ENCODE measurements at places on chromosomes 3 and 15.

GRCh38 chr3:175356899-175357324 lies 497.8 kb downstream of the NAALADL2 start:
- DNase-seq = no peak

- DNase-seq = no peak
Measured at GRCh38 chr3:34106879-34107278, 308.4 kb downstream of the PDCD6IP start.

GRCh38 chr3:40464339-40465110 lies 7.4 kb downstream of the RPL14 start:
- no peak for DNase-seq

GRCh38 chr3:150080058-150080730 lies 109.5 kb upstream of the PFN2 start:
- no peak for DNase-seq

DNA sequence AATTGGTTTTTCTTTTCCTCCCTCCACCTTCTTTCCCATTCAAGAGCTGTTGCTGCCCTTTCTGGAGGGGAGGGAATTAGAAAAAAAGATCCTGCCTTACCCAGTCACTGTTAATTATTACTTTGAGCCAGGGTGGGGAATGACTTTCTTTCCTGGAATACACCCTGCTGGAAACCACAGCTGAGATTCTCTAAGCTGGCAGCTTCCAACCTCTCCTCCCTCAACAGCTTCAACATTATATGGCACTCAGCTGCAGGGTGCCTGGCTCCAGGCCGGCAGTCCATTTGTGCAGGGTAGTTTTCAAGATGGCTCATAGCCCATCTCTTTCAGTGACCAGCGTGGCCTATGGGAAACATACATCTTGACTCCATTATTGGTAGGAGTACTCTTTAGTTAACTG lies 105.8 kb downstream of the UBE3A start:
- no peak for DNase-seq

DNA sequence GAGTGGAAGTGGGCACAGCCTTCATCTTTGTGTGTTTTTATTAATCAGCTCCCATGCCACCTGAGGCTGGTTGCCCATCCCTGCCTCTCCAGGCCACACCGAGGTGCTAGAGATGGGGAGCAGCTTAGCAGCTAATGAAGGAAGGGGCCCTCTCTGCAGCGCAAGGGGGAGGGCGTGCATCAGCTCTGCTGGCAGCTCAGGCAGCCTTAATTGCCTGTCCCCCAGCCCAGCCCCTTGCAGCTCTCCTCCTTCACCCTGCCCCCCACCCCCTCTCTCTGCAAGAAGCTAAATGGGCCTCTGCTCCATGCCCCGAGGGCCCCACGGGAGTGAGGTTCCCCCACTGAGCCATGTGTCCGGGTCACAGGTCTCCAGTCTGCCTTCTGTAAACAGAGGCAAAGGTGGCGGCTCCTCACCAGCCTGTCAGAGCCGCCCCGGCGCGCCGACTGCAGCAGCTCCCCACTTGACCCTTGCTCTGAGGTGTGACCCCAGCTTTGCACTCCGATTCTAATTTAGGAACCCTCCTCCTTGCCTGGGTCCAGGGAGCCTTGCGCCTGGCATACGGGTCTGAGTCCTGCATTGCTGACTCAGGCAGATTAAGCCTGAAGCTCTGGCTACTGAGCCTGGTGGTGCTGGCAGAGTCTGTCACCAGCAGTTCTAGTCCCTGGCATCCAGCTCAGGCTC lies 27.9 kb upstream of the NTRK3 start:
- DNase-seq = no peak

- no peak for DNase-seq
Measured at GRCh38 chr3:189632242-189632641, 1.1 kb downstream of the TP63 start.

DNA sequence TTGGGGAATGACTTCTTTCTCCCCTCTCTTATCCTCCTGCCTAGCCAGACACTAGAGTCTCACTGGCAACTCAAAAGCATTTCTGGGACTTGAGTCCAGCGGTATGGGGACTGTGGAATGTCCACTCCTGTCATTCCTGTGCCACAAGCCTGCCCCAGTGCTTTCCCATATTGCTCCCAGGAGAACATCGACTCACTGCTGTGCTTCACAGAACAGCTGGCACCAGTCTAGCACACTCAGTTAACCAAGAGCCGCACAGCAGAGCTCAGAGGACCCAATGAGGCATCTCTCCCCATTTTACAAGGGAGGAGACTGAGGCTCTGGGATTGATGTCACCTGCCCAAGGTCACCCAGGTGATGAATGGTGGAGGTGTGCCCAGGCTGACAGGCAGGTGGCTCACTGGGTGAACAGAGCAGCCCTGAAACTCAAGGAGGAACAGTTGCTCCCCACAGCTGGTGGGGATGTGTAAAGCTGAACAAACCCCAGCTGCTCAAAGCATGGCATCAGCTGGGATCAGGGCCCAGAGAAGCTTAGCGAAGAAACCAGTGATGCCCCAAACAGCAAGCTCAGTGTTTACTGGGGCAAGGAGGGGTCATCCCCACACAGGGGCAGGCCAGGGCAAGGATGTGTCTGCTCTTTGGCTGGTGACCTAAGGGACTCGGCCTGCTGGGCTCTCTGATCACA lies 35.4 kb upstream of the DUSP7 start:
- no peak for DNase-seq

DNA sequence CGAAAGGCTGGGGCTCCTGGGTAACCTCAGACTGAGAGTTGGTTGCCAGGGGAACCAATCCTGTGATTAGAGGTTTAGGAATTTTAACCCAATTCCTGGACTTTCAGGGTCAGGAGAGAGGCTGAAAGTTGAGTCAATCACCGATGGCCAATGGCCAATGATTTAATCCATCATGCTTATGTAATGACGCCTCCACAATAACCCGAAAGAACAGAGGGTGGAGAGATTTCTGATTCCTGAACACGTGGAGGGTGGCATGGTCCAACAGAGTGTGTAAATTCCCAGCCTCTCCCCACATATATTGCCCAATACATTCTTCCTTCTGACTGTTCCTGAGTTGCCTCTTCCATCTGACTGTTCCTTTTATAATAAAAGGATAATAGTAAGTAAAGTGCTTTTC lies 137.2 kb upstream of the CBLB start:
- no peak for DNase-seq

- DNase-seq = no peak
Measured at GRCh38 chr15:64688770-64689169, 86.6 kb downstream of the RBPMS2 start.

GRCh38 chr3:136703429-136703828 lies 48.7 kb downstream of the STAG1 start:
- no peak for DNase-seq

- no peak for DNase-seq
Measured at GRCh38 chr3:68408626-68409025, 523.7 kb downstream of the TAFA4 start.

- DNase-seq = no peak
Measured at GRCh38 chr3:15023249-15023648, 41.9 kb downstream of the MRPS25 start.

- DNase-seq = no peak
Measured at GRCh38 chr15:29695489-29696167, 126.6 kb downstream of the TJP1 start.

- no peak for DNase-seq
Measured at GRCh38 chr3:171994646-171995428, 44.5 kb upstream of the FNDC3B start.

DNA sequence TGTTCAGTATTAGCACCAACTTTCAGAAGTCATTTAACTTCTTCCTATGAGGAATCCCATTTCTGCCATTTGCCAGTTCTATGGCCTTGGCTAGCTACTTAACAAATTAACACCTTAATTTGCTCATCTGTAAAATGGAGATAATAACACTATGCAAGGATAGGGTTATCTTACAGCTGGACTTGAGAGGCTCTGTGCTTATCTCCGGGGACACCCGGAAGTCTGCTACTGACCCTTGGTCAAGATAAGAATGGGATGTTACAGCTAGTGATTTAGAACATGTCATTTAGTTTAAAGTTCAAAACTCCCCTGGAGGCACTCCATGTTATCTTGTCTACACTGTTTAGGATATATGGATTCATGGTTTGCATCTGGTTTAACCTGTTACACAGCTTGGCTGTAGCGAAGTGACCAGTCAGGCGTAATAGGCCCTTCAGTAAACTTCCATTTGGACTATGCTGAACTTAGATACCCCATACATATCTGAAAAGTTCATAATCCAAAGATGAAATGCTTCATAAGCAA lies 156.0 kb upstream of the CD96 start:
- no peak for DNase-seq
